ENCODE measurements at places on chromosomes 13 and 19.

- DNase-seq: no peak
Observed at GRCh38 chr19:35056513-35057063, 15.1 kb downstream of the HPN start.

DNA sequence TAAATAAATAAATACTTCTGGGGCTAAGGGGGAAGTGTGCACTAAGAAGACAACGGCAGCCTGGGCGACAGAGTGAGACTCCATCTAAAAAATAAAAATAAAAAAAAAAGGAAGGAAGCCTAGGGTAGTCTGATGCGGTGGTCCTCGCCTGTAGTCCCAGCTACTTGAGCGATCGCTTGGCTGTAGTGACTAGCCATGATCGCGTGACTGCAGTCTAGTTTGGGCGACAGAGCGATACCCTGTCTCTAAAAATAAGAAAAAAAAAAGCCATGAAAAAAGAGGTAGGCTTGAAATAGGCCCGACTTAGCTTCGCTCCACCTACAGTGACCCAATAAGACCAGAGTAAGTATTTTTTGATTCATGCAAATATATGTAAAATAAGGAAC, 661 bp upstream of the BABAM1 start:
- no peak for DNase-seq

- DNase-seq: no peak
Observed at GRCh38 chr19:8615813-8616596, 5.5 kb upstream of the ADAMTS10 start.

GRCh38 chr19:54561840-54562239, 11.8 kb upstream of the LILRA2 start:
- DNase-seq: peak; percentile 57

DNA sequence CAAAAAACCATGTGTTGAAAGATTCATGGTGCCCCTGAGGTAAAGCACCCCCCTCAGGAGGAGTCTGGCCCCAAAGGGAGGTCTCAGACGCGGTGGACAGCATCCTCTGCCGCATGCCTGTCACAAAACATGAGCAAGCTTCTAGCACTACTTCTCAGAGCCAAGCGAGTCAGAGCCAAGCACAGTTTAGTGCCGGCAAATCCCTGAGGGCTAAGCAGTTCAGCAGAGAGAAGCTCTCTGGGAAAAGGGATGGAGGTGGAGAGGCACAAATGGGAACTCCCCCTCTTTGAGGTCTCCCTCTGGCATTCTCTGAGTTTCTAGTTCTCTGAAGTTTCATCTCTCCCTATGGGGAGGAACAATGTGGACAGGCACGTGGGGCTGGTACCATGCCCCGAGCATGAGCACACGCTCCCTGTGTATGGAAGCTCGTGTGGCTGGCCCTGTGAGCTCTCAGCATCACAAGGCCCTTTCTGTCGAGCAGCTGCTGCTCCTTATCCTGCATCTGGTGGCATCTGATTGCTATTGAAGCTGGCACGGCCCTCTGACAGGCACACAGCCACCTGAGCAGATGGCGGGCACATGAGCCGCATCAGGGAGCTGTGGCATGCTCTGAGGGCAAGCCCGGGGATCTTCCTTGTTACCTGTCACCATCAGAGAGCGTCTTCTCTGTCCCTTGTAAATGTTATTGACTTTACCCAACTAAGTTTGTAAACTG, 325.1 kb downstream of the SLC7A1 start:
- no peak for DNase-seq

DNA sequence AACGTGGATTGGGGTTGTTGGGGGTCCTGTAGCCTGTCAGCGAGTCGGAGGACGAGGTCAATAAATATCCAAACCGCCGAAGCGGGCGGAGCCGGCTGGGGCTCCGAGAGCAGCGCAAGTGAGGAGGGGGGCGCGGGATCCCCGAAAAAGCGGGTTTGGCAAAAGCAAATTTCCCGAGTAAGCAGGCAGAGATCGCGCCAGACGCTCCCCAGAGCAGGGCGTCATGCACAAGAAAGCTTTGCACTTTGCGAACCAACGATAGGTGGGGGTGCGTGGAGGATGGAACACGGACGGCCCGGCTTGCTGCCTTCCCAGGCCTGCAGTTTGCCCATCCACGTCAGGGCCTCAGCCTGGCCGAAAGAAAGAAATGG, 754 bp upstream of the SIX5 start:
- no peak for DNase-seq

DNA sequence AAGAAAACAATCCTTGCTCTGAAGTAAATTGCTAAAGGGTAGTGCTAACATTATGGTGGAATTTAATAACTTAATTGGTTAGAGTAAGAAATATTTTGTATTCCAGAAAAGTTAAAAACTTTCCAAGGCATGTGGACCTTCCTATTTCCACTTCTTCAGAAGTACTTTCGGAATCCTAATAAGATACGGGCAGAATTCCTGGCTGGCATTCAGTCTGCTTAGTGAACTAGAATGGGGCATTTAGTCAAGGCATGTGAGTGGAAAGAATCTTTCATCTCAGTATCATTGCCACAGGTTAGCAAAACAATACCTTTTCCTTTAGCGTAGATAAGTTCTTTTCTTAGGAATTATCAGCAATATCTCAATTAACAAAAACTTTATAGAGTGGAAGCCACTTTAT, 85.1 kb downstream of the TNFRSF19 start:
- no peak for DNase-seq

GRCh38 chr13:75792526-75793187, 156.5 kb downstream of the LMO7 start:
- no peak for DNase-seq

GRCh38 chr13:47845981-47846380, 155.1 kb downstream of the SUCLA2 start:
- no peak for DNase-seq

DNA sequence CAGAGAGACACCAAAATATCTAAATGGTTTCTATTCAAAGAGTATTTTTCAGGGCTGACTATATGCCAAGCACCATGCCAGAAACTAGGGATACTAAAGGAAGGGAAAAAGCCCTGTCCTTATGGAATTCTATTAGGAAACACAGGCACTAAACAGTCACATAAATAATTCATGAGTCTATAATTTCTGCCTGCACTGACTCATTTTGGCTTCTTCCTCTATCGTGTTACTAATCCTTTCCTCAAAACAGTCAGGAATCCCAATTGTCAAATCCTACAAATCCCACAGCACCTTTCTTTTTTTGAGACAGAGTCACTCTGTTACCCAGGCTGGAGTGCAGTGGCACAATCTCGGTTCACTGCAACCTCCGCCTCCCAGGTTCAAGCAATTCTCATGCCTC, 29.2 kb downstream of the XPO4 start:
- no peak for DNase-seq

DNA sequence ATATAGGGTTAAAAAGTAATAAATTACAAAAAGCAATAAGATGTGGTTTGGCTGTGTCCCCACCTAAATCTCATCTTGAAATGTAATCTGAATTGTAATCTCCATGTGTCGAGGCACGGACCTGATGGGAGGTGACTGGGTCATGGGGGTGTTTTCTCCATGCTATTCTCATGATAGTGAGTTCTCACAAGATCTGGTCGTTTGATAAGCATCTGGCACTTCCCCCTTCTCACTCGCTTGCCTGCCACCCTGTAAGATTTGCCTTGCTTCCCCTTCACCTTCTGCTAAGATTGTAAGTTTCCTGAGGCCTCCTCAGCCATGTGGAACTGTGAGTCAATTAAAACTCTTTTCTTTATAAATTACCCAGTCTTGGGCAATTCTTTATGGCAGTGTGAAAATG, 577.4 kb downstream of the TBC1D4 start:
- no peak for DNase-seq

DNA sequence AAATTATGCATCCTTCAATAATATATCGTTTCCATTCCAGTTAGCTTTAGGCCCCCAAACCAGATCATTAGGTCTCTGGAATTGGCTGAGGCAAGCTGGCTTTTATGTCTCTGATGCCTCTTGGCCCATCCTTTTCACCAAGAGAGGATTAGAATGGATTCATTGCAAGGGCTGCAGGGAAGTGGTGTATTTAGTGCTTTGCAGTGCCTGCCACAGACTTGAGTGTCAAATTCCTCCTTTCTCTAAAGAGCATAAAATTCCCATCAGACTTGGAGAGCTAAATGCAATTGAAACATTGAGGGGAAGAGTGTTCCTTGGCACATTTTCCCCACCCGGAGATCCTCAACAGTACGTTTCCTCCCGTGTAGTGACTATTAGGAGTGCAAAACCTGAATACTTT, 302.6 kb downstream of the ATP8A2 start:
- DNase-seq: no peak

GRCh38 chr13:32297206-32297605, 18.0 kb downstream of the ZAR1L start:
- no peak for DNase-seq

GRCh38 chr19:54576411-54576976, 2.9 kb downstream of the LILRA2 start:
- no peak for DNase-seq

- no peak for DNase-seq
Observed at GRCh38 chr13:84645196-84646012, 763.1 kb upstream of the SLITRK1 start.

- peak; percentile 35 for DNase-seq
Observed at GRCh38 chr13:80235166-80235966, 105.6 kb downstream of the SPRY2 start.

- no peak for DNase-seq
Observed at GRCh38 chr19:58330458-58330857, 3.7 kb downstream of the ZSCAN22 start.

DNA sequence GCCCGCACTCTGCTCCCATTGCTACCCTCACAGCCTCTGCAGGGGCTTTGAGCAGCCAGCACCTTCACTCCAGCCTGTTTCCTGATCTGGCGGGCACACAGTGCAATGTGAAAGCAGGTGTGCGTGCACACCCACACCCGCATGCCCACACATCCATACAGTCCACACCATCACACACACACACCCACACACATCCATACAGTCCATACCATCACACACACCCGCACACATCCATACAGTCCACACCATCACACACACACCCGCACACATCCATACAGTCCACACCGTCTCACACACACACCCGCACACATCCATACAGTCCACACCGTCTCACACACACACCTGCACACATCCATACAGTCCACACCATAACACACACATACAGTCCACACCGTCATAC, 28.0 kb downstream of the PIAS4 start:
- no peak for DNase-seq

GRCh38 chr19:2136796-2137195, 14.6 kb downstream of the AP3D1 start:
- DNase-seq: no peak

DNA sequence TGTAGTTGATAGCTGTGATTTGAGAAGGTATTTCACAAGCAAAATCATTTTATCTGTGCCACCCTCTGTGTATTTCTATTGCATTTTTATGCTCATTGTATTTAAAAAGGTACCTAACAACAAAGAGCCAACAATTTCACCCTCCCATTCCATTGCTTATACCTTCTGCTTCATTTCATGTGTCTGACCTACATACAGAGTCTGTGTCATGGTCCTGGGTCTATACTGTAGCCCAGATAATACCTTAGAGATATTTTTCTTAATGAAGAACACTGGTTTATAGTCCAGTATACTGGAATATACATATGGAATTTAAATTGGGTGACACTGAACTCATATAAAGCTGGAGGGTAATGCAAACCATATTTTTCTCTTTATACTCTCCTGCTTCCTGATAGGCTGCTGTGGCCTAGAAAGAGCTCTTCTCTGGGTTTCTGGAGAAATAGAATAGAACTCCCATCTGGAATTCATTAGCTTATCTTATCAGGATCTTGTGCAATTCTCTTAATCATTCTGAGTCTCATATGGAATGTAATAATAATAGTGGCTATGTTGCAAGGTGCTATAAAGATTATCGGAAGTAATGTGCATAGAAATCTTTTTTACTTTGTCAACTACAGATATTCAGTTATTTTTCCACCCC, 31.8 kb upstream of the SPART start:
- no peak for DNase-seq

GRCh38 chr19:48543121-48543710, 8.8 kb upstream of the SULT2B1 start:
- no peak for DNase-seq

DNA sequence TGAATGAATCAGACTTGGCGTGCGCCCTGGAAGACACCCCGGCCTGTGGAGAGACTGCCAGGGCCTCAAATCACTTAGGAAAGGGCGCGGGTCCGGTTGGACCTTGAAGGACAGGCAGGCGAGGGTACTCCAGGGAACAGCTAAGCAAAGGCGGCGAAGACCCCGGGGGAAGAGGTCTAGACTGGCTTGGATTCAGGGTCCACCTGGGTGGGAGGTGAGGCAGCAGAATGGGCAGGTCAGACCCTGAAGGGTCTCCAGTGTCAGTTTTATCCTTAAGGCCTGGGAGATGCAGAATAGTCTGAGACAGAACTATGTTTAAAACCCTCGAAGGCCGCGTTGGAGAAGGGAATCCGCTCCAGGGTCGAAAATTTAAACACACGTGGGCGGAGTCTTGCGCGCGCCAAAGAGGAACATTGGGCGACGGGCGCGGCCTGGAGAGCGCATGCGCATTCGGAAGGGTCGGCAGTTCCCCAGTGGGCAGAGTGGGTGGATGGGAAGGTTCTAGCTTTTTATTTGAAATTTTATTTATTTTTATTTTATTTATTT, 567 bp upstream of the SMG9 start:
- peak; percentile 87 for DNase-seq

GRCh38 chr19:47644743-47645482, 36.0 kb downstream of the BICRA start:
- no peak for DNase-seq

DNA sequence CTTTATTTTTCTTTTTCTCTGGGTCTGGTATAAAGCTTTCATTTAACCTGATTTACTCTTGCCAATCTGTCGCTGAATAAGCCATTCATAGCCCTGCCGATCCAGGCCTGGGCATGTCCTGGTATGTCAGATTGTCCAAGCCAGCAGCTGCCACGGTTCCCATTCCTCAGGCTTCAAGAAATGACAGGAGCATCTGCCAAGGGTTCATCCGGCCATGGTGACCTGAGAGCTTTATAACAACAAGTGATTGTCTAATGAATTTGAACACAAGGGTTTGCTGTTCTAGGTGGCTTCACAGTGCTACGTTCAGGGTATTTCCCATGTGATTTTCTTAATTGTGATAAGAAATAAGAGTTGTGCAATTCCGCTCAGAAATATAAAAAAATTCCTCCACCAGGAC, 20.0 kb downstream of the PNMA8A start:
- no peak for DNase-seq

DNA sequence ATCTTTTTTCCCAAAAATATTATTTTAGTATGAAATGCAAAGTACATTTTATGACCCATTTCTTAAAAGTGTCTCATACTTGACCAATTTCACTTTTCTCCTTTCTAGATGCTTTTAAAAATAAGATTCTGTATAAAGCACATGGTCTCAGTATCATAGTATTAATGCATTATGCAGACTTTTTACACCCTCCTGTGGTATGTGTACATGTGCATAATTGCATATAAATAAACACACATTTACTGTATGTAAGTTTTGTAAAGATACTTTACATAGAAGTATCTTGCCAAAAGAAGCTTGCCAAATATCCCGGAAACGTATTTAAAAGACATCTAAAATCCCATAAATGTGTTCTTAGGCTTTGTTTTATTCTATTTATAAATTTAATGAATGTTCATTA, 85.1 kb upstream of the MAB21L1 start:
- DNase-seq: no peak

- no peak for DNase-seq
Observed at GRCh38 chr13:60016229-60016628, 147.5 kb downstream of the DIAPH3 start.

GRCh38 chr13:71096421-71096820, 770.6 kb downstream of the DACH1 start:
- DNase-seq: no peak

Data from COR-L47 (cell line).